ENCODE measurements at places on chromosomes 12 and 14.

DNA sequence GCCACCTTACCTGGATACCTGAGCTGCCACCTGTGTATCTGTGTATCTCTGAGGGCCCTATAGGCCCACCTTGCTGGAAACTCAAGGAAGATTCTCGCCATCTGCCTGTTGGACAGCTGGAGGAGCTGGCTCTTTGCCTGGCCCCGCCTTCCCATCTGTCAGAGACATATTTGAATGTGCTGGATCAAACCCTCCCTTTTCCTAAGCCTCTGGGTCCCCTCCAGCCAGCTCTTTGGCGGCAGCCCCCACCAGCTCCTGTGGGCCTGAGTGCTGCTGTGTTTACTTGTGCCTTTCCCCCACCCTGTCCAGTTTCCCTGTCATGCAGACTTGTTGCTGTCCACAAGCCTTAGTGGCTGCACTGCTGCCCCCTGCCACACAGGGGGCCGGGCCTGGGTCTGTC, 55.9 kb upstream of the SRSF5 start:
- DNase-seq = peak; percentile 87

- peak; percentile 19 for DNase-seq
Measured at GRCh38 chr14:104350463-104351185, 212.2 kb downstream of the KIF26A start.

GRCh38 chr14:76109087-76109880, 42.4 kb upstream of the GPATCH2L start:
- DNase-seq = no peak

GRCh38 chr14:81625343-81625742, 91.7 kb upstream of the SEL1L start:
- DNase-seq = peak; percentile 55

GRCh38 chr12:51441583-51441982, 17.0 kb downstream of the SLC4A8 start:
- no peak for DNase-seq

Data from NCI-H446 (cell line).